Effector memory CD4-positive, alpha-beta T cell (primary cell): ENCODE measurements at places on chromosomes 7 and 10.

DNA sequence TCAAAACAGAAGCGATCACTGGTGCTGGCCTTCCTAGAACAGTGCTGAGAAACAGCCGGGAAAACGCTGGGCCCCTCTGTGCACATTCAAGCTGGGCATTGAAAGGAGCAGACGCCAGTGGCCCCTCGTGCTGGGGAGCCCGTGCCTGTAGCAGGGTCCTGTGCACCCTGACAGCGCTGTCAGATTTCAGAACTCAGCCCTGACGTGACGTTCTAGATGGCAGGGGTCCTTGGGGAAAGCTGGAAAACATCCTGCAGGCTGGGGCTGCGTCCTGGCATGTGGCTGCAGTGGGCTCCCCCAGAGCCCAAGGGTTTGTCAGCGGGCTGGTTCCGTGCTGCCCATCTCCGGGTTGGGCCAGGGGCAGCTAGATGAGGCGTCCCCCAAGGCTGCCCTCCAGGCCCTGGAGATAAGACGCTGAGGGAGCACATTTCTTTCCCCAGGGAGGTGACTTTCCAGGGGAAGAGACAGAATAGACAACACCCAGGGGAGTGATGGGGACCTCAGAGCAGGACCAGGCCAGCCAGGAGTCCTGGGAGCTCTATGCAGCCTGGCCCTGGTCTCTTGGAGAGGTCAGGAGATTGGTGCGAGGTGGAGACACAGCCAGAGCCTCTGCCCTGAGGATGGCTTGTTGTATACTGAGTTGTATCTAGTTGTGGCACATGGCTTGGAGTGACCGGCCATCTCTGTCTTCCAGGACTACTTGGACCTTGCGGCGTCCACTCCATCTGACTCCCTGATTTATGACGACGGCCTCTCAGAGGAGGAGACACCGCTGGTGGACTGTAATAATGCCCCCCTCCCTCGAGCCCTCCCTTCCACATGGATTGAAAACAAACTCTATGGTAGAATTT, 12.1 kb upstream of the CSGALNACT2 start:
- DNase-seq, result no peak

DNA sequence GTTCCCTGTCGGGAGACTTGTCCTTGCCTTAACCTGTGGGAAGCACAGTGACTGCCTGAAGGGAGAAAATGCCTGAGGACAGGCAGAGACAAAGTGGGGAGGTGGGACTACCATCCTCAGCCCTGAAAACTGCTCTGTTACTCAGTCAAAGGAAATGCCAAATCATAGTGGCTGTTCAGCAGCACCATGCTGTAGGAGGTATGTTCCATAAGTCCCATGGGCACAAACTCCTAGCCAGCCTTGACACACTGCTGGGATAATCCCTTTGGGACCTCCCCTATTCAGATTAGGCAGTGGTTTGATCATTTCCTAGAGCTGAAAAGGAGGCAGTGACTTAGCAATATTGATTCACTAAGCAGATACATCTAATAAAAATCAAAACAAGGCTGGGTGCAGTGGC, 80.1 kb downstream of the MCU start:
- DNase-seq, result no peak

DNA sequence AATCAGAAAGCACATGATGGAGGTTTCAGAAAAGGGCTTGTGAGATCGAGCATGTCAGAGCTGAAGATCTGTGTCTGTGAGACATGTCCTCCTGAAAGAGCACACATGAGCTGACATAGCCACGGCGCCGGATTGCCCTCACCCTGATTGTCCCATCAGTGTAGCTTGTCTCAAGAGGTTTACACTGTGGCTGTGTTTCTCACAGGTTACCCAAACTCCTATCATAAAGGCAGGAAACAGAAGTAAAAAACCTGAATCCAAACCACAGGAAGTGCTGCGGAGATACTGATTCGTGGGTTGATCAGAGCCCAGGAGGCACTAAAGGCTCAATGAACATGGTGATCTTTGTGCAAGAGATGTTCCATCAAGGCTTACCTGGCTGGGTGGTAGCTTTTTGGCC, 3.9 kb upstream of the ATP6V0E2 start:
- no peak for DNase-seq

DNA sequence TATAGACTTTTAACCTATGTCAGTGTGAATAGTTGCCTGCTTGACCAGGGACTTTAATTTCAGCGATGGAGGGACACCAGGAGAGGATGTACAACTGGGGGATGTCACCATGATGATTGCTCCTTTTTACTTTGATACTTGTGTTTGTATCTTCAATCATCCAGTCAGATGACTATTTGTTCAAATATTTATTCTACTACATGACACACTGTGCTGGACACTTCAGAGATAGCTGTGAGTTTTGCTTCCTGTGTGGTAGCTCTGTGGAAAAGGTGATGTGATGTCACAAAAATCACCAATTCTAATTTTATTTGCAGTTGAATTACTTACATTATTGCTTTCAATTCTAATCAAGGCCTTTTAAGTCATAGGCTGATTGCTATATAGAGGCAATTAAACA, 62.7 kb upstream of the CREB5 start:
- no peak for DNase-seq

GRCh38 chr7:103065667-103066066, 8.9 kb downstream of the FBXL13 start:
- DNase-seq, result no peak

- DNase-seq, result no peak
Measured at GRCh38 chr7:73839743-73840714, 2.3 kb downstream of the METTL27 start.

DNA sequence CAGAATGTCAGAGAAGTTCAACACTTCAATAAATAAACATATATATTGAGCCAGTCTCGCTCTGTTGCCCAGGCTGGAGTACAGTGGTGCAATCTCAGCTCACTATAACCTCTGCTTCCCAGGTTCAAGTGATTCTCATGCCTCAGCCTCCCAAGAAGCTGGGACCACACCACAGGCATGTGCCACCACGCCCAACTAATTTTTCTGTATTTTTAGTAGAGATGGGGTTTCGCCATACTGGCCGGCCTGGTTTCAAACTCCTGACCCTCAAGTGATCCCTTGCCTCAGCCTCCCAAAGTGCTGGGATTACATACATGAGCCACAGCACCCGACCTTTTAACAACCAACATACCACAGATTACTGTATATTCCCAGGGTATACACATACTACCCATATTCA, 134.2 kb downstream of the JMJD1C start:
- DNase-seq, result no peak

DNA sequence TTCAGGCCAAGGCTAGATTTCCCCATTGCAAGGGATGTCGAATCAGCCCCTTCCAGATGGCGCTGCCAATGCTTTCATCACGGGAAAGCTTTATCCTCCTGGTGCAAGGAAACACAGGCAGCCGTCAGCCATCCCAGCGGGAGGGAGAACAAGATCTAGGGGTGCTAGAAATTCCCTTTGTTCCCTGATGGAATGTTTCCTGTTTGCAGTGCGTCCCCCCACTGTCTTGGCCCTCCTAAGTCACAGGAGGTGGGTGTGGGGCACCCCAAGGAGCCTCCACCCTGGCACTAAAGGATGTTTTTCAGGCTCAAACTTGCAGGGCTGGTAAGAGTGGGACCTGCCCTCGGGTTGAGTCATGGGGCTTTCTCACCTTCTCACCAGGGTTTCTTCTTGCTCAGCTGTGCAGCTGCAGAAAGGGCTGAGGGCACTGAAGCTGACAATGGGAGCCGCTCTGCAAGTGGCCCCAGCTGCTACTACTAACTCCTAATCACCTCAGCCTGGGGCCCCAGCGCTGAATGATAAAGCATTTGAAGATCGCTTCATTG, 103.6 kb downstream of the PRPF18 start:
- no peak for DNase-seq

- DNase-seq, result no peak
Measured at GRCh38 chr10:94006591-94007550, 13.1 kb downstream of the PLCE1 start.

- no peak for DNase-seq
Measured at GRCh38 chr10:35228058-35228457, 101.4 kb downstream of the CREM start.

DNA sequence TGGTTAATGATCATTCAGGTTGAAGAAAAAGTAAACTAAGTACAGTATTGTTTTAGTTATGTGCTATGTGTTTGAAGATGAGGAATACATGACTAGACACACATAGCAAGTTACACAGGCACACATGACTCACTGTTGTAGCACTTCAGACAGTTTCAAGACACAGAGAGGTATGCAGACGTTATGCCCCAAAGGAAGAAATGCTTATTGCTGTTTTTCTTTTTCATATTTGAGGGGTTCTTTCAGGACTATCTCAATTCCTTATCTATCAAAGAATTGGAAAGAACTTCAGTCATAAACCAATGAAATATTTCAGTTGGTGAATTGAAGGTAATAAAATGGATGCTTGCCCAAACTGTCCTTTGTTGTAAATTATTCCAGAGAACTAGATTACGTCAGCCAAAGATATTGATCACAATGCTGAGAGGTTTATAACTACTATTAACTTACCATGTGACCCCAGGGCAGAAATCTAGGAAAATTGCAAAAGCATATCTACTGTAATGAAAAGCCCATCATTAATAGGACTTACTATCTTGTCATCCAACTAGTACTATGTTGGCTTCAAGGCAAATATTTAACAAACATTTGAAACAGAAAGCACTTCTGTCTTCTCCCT, 61.2 kb upstream of the CAPZA2 start:
- DNase-seq, result no peak

DNA sequence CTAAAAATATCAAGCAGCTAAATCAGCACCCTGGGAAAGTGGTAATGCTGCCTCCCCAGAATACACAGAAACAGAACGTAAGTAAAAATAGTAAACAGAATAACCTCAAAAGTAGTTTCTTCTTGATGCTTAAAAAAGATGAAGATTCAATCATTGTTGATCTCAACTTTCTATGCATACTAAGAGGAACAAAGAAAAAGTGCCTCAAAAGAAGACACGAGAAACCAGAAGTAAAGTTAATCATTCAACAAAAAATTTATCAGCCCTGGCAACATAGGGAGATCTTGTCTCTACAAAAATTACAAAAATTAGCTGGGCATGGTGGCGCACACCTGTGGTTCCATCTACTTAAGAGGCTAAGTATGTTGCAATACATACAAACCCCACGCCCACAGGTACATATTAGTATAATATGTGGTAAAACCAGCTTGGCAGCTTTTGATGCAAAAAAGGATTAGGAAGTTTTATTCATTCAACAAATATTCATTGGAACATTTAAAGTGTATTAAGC, 153.7 kb downstream of the NRBF2 start:
- DNase-seq, result no peak

- DNase-seq, result no peak
Measured at GRCh38 chr10:32239769-32240168, 107.2 kb downstream of the EPC1 start.

DNA sequence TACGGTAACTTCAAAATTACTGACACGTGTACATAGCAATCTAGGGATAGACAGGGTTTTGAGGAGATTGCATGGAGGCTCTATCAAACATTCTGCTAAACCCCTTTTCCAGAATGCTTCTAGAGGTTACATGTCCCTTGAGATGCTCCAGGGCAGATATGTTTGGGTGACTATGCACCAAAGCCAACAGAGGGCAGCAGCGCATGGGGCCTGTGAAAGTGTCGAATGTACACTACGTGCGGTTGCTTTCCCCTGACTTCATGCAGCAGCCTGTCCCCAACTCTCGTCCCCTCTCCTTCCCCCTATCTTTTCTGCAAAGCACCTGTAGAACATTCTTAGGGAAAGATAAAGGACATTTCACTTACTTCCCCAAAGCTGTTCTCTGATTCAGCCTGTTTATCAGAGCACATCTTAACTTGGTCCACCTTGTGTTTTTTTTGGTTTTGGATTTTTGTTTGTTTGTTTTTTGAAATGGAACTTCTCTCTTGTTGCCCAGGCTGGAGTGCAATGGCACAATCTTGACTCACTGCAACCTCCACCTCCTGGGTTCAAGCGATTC, 90.2 kb downstream of the UBE3C start:
- no peak for DNase-seq

GRCh38 chr7:11612737-11613136, 219.3 kb downstream of the THSD7A start:
- DNase-seq, result no peak

DNA sequence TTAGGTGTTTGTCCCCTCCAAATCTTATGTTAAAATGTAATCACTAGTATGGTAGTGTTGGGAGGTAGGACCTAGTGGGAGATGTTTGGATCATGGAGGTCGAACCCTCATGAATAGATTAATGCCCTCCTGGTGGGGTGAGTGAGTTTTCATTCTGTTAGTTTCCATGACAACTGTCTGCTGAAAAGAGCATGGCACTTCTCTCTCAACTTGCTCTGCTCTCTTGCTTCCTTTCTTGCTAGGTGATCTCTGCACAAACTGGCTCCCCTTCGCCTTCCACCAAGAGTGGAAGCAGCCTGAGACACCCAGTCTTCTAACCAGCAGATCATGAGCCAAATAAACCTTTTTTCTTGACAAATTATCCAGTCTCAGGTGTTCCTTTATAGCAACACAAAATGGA, 853.9 kb downstream of the SORCS1 start:
- no peak for DNase-seq

DNA sequence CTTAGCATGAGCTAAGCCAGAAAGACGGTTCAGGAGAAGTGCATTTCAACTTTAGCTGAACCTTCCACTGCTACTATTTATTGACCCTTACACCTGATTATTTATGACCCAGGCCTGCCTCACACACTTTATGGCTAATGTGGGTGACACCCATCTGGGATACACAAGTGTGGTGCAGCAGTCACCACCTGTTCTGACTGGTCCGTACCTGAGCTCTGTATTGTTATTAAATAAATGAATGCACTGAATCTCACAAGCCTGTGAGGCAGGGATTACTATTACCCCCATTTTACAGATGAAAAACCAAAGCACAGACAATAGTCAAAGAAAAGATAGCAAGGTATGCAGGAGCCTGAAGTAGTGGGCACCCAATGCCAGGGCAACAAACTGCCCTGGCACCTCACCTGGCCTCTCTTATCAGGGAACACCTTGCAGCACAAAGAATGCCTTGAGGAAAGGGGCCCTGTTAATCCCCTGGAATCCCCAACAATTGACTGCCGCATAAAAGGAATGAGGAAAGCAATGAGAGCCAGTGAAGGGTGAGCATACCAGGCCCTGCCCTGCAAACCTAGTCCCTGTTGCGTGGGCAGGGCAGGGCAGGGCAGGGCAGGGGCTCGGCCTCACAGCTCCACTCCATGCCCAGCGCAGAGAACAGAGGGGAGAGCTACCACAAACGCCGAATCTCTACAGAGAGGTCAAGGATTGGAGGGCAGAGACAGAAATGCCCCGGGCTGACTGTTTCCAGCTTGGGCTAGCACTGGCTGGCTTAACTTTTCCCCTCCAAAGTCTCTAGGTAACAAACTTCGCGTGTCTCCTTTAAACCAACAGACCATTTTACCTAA, 1.3 kb downstream of the ANXA11 start:
- no peak for DNase-seq

- no peak for DNase-seq
Measured at GRCh38 chr7:106285855-106286492, 1.2 kb upstream of the NAMPT start.

GRCh38 chr10:124996127-124996853, 54.4 kb downstream of the ZRANB1 start:
- DNase-seq, result no peak
